ENCODE measurements at places on chromosomes 2 and 18.

GRCh38 chr2:175356901-175357300 lies 175.4 kb upstream of the ATP5MC3 start:
- H3K4me3 ChIP-seq: no peak overlapping the region
- no peaks in the 10 kb centered on the region for H3K36me3 ChIP-seq
- no peak for DNase-seq
- peak overlapping the region; percentile 65 for H3K27ac ChIP-seq
- peaks cover 46% of the 10 kb centered on the region for H3K27me3 ChIP-seq

GRCh38 chr18:59736061-59736460 lies 38.8 kb upstream of the CCBE1 start:
- DNase-seq: no peak
- peaks cover 8% of the 10 kb centered on the region for H3K27me3 ChIP-seq
- H3K4me1 ChIP-seq: no peaks in the 10 kb centered on the region
- H3K4me3 ChIP-seq: no peak overlapping the region
- peaks cover 5% of the 10 kb centered on the region for H3K36me3 ChIP-seq

DNA sequence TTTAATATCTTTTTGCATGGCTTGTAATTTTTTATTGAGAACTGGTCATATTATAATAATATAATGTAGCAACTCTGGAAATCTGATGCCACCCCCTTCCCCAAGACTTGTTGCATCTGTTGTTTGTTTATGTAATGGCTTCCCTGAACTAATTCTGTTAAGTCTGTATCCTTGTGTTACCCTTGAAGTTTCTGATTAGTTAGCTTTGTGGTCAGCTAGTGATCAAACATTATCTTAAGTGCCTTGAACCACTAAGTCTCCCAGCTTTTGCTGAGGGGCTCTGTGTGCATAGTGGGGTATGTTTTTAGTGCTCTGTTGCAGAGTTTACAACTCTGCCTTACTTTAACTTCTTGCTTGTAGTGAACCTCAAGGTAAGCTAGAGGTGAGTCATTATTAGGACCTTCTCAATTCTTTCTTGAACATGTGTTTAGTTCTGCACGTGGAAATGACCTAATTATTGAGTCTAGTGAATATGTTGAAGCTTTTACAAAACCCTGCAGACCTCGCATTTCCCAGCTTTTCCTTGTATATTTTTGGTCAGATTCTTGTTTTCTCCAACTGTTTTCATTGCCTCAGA lies 24.8 kb downstream of the SMCHD1 start:
- H3K4me1 ChIP-seq: peaks cover 67% of the 10 kb centered on the region
- H3K27me3 ChIP-seq: no peaks in the 10 kb centered on the region
- peak overlapping the region; percentile 77 for H3K27ac ChIP-seq
- peaks cover 44% of the 10 kb centered on the region for H3K36me3 ChIP-seq
- H3K4me3 ChIP-seq: no peak overlapping the region

DNA sequence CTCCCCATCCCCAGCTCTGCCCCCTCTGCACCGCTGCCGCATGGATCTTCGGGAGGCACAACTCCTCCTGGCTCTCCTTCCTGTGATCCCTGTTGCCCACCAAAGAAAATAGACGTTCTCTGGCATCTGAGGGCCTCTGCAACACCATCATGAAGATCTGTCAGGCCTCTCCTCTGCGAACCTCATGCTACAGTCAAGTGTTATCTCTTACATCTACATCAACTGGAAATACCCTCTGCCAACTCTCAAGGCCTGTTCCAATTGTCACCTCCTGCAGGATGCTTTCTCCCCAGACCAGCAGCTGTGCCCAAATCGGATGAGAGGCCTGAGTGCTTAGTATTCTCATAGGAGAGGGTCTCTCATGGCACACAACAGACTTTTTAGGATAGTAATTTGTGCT lies 478.4 kb downstream of the BCL11A start:
- no peaks in the 10 kb centered on the region for H3K4me1 ChIP-seq
- H3K27me3 ChIP-seq: no peaks in the 10 kb centered on the region

- H3K27ac ChIP-seq: peak overlapping the region; percentile 95
- DNase-seq: no peak
- H3K4me3 ChIP-seq: peak overlapping the region; percentile 88
- peaks cover 52% of the 10 kb centered on the region for H3K4me1 ChIP-seq
- H3K36me3 ChIP-seq: no peaks in the 10 kb centered on the region
These were observed 1.2 kb upstream of the CNNM4 start for GRCh38 chr2:96759548-96759947.

DNA sequence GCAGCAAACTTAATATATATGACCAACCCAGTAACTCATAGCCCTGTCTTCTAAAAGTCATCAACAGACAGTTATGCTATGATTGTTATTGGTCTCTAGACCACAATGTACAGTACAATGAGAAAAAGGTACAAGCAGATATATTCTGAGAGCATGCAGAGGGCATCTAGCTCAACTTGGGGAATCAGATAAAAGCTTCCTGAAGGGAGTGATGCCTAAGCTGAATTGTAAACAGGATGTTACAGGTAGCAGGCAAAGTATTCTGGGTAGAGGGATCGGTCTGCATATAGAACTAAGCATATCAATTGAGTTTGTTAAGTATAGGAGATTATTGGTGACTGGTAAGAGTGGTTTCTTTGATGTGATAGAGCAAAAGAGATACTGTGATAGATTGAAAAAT lies 30.3 kb downstream of the ME2 start:
- H3K4me1 ChIP-seq: peaks cover 22% of the 10 kb centered on the region
- peaks cover 13% of the 10 kb centered on the region for H3K36me3 ChIP-seq
- no peaks in the 10 kb centered on the region for H3K27me3 ChIP-seq
- H3K4me3 ChIP-seq: no peak overlapping the region

DNA sequence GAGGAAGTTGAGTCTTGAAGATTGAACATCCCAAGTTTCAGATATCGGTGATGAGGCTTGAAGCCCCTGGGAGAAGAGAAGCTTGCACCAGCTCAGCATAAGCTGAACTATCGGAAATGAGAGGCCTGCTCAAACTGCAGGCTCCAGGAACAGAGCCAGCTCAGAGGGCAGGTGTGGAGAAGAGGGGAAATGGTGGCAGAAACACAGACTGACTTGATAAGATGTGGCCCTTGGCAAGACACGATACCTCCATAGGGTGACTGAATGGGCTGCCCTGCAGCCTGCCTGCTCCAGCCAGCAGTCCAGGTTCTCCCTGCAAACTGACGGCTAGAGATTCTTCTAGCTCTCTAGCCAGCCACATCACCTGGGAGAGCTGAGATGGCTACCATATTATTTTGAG lies 86.6 kb downstream of the MYT1L start:
- no peak overlapping the region for H3K4me3 ChIP-seq
- H3K36me3 ChIP-seq: no peaks in the 10 kb centered on the region
- DNase-seq: no peak
- H3K27me3 ChIP-seq: peaks cover 30% of the 10 kb centered on the region
- no peak overlapping the region for H3K27ac ChIP-seq

DNA sequence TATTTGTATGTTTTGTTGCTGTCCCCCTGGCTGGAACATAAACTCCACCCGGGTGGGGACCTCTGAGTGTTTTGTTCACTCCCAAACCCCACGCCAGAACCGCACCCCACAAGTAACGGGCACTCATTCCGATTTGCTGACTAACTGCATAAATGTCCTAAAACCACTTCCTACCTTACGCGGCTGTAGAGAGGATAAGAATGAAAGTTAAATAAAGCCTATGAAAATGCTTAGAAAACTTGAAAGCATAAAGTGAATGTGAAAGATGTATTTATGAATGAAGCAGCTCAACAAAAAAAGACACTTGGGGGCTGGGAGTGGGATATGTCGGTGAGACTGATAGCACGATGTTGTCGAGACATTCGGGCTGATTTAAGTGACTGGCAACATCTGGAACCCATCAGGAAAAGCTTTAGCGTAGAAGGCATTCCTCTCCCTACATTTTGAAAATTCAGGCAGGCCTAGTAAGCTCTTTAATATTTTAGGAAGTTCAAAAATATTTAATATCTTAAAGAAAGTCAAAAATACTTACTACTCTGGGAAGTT lies 206.7 kb downstream of the SH3RF3 start:
- DNase-seq: no peak
- no peak overlapping the region for H3K27ac ChIP-seq
- no peaks in the 10 kb centered on the region for H3K36me3 ChIP-seq
- peaks cover 17% of the 10 kb centered on the region for H3K4me1 ChIP-seq

DNA sequence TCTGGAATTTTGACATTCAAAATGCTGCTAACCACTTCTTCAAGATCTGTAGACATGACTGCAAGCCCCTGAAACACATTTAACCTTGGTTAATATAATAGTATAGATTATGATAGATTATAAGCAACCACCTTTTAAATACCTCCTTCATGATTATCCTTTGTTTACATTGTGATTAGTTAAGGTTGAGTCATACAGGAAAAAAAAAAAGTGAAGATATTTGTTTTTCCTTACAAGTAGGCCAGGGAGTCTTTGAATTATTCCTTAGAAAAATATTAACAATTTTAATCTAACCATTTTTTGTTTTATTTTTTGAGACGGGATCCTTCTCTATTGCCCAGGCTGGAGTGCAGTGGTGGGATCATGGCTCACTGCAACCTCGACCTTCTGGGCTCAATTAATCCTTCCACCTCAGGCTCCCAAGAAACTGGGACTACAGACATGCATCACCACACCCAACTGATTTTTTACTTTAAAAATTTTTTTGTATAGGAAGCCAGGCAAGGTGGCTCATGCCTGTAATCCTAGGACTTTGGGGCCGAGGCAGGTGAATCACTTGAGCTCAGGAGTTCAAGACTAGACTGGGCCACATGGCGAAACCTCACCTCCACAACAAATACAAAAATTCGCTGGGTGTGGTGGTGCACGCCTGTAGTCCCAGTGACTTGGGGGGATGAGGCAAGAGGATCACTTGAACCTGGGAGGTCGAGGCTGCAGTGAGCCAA lies 99.4 kb downstream of the SLC39A10 start:
- no peaks in the 10 kb centered on the region for H3K27me3 ChIP-seq
- no peak overlapping the region for H3K4me3 ChIP-seq
- peaks cover 22% of the 10 kb centered on the region for H3K36me3 ChIP-seq
- H3K27ac ChIP-seq: no peak overlapping the region

DNA sequence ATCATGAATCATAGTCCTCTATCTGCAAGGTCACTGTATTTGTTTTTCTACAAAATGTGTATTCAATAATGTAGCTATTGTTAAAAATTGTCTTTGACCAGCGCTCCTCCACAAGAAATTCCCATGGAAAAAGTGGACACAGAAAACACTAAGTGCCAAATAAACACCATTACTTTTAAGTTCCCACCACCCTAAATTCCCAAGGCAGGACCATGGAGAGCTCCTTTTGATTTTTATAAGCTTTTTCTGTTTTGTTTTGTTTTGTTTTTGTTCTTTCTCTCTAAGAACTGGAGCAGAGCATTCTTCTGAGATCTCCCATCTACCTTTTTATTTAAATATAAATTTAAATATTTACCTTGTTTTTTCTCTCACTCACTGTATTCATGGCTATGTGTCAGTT lies 44.5 kb downstream of the LRATD1 start:
- H3K27ac ChIP-seq: no peak overlapping the region
- H3K36me3 ChIP-seq: no peaks in the 10 kb centered on the region

- H3K4me1 ChIP-seq: peaks cover 27% of the 10 kb centered on the region
- peak overlapping the region; percentile 99 for H3K27ac ChIP-seq
- no peaks in the 10 kb centered on the region for H3K36me3 ChIP-seq
- H3K4me3 ChIP-seq: peak overlapping the region; percentile 100
- peak; percentile 63 for DNase-seq
These were observed 80.7 kb upstream of the LDLRAD4 start for GRCh38 chr18:13137670-13138419.

DNA sequence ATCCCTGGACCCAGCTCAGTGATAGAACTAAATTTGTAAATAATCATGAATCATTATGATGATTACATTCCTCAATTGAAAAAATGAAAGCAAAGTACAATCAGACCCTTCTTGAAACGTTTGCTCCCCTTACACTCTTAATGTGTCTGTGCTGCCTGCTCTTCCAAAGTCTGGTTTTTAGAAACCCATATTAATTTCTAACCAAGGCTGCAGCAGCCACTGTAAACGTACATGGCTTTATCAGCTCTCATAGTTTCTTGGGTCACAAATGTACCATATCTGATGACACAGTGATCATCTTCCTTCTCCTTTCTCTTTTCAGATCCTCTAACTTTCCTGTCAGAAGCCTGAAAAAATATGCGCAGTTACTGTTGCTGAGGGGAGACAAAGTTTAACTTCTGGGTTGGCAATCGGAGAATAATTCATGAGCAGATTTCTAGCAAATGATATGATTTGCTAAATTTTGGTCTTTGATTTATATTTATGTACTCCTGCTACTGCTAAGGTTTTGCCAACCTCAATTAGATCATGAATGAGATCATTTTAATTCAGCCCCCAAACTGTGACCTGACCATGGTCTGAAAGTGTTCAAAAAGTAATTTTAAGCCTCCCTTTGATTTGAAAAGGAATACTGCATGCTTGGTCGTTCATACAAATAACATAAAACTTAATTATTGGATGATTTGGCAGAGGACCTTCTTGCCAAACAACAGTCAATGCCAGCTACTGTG lies 12.3 kb downstream of the ZEB2 start:
- peak overlapping the region; percentile 61 for H3K4me3 ChIP-seq
- peaks cover 10% of the 10 kb centered on the region for H3K27me3 ChIP-seq
- no peaks in the 10 kb centered on the region for H3K36me3 ChIP-seq
- H3K4me1 ChIP-seq: peaks cover 87% of the 10 kb centered on the region
- peak overlapping the region; percentile 73 for H3K27ac ChIP-seq

- H3K4me1 ChIP-seq: no peaks in the 10 kb centered on the region
- no peak overlapping the region for H3K4me3 ChIP-seq
- no peak for DNase-seq
- no peak overlapping the region for H3K27ac ChIP-seq
- peaks cover 10% of the 10 kb centered on the region for H3K27me3 ChIP-seq
These were observed 98.6 kb downstream of the AGAP1 start for GRCh38 chr2:235592430-235592829.

DNA sequence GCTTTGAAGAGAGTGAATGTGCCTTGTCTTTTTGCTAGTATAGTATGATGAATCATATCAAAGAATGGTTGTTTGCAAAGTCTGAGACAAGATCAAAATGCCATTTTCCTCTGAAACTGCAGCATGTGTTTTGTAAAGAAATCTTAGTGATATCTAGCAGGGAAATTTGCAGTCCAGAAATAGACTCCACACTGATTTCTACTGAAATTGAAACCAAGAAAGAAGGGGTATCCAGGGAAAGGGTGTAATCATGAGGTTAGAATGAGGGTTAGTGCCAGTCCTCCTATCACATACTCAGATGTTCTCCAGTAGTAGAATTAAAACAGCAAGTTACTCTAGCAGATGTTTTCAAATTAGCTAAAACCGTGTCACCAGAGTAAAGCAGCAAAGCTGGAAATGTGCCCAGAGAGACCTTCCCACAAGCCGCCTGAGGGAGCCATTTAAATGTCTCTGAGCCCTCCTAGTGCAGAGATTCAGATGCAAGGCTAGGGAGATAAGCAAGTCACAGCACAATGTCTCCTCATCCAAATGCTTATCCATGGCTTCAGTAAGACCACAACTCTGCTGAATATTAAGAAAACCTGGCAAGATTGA lies 4.9 kb downstream of the DLGAP1 start:
- no peak for DNase-seq
- no peaks in the 10 kb centered on the region for H3K36me3 ChIP-seq
- H3K4me1 ChIP-seq: no peaks in the 10 kb centered on the region
- H3K27ac ChIP-seq: no peak overlapping the region
